ENCODE measurements at places on chromosomes 13 and 19. TPM values are rescaled to one million over a fixed set of nuclear protein-coding genes. Genes with fewer than 3 reads are reported as not detected.

Gene IGFLR1
- 75.2 TPM for total RNA-seq

Gene YJEFN3
- 14.6 TPM for total RNA-seq

Gene TSSK6
- 4.4 TPM for total RNA-seq

Gene TMPRSS9
- total RNA-seq = 0.09 TPM

Gene MIA
- total RNA-seq = 0.56 TPM

Gene STARD13
- total RNA-seq = 7.7 TPM

Gene ZNF780B
- total RNA-seq = 24.6 TPM

Gene SEMA6B
- not detected for total RNA-seq

Data from activated CD4-positive, alpha-beta T cell treated with anti-CD3 and anti-CD28 coated beads, Interleukin-2, amount 10 ng/mL, durations not matched to agents 24 days and 14 days (primary cell).